Suppressor macrophage treated with lipopolysaccharide for 4 hours (primary cell): ENCODE measurements at places on chromosomes 16 and 17.

GRCh38 chr17:41773190-41773588, 13.3 kb downstream of the JUP start:
- DNase-seq, result no peak

- peak; percentile 70 for DNase-seq
These were observed 200.8 kb downstream of the PRKCB start for GRCh38 chr16:24036614-24037013.

GRCh38 chr17:193841-194806, 12.7 kb upstream of the DOC2B start:
- no peak for DNase-seq

DNA sequence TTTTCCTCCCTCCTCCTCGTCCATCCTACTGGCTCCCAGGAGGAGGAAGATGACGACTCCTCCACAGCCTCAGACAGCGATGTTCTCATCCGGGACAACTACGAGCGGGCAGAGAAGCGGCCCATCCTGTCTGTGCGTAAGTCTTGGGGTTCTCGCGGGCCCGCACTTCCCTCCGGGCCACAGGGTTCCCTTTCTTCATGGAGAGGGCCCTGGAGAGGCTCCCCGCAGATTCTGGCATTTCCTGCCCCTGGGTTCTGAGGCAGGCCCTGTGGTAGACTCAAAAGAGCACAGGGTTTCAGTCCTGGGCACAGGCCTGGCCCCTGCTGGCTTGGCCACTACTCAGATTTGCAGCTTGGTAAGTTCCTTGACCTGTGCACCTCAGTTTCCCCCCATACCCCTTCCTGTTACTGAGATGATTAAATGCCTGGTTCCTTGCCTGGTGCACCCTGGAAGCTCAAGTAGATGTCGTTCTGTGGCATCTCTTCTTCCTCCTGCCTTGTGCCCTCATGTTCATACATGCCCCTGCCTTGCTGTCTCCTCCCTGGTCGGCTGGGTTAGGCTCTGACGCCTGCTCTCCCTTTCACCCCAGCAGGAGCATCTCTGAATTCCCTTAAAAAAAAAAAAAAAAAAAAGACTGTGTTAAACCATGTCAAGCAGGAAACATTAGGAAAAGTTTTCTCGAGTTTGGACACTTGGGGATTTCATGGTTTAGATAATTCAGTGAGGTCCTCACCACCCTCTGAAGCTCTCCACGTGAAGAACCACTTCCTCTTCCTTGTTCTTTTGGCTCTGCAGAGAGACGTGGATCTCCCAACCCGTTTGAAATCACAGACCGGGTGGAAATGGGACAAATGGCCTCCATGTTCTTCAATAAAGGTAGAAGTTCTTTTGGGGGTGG, 14.3 kb upstream of the NAT9 start:
- DNase-seq, result peak; percentile 84

DNA sequence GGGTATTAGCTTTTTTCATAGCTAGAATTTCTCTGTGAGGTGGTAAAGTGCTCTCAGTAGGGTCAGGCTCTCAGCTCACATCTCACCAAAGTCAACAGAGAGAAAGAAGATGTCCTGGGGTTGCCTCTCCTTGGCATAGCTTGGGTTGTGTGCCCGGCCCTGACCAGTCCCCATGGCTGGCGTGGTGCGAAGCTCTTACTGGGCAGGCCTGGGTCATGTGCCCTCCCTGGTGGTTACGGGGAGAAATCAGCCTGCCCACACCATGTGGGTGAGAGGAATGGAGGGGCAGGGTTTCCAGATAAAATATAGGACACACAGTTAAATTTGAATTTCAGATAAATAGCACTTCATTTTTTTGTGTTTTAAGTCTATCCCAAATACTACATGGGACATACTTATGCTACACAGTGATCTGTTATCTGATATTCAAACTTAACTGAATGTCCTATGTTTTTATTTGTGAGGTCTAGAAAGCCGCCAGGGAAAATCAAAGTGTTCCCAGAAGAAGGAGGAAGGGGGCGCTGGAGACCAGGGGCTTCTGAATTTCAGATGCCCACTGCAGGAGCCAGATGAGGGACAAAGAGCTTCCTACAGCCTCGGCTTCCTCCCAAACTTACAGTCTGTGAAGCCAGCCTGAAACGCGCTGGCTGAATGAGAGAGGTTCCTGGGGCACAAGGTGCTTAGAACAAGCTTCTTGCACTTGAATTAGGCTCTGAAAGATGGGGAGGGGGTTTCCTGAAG, 45.4 kb downstream of the NKD1 start:
- DNase-seq, result no peak

DNA sequence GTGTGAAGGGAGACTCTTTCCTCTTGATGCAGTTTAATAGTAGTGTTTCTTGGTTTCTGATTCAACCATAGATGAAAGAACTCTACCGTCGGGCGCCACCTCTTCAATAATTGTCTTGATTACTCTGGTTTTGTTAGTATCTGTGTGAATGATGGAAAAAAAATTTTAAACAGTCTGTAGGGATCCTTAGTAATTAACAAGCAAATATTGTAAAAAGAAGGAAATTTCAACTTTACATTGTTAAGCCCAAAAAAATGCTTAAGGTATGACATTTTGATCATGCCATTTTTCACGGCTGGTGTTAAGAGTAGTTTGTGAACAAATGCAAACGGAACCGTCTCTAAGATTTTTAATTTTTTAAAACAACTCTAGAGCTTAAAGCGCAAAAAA, 4.1 kb downstream of the KRT10 start:
- DNase-seq, result no peak

GRCh38 chr17:83129676-83130075, 50.3 kb downstream of the METRNL start:
- DNase-seq, result no peak
